ENCODE measurements at places on chromosomes 1 and 21.
A peak's percentile ranks its signal among the peaks of the same experiment; 100 is the strongest.

DNA sequence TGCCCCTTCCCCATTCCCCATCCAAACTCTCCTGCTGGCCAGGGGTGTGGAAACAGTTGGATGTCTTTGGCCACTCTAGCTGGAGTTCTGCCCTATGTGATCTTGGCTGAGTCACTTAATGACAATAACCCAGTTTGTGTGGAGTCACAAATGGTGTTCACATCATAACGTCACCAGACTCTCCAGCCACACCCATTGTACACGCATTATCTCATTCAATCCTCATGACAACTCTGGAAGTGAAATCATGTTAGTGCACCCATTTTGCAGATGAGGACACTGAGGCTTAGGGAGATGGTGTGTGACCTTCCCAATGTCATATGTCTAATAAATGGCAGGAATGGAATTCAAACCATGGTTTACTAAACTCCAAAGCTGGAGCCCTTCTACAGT lies 1.2 kb upstream of the CDA start:
- DNase-seq = peak; percentile 77

DNA sequence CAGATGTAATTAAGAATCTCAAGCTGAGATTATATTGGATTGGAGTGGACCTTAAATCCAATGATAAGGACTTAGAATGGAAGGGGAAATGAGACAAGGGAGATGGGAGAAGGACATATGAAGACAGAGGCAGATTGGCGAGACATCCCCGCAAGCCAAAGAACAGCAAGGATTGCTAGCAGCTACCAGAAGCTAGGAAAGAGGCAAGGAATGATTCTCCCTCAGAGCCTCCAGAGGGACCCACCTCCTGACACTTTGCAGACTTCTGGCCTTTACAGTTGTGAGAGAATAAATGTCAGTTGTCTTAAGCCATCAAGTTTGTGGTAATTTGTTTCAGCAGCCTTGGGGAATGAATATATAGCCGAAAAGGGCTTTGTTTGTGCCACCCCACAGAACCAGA lies 20.7 kb downstream of the METTL13 start:
- no peak for DNase-seq

DNA sequence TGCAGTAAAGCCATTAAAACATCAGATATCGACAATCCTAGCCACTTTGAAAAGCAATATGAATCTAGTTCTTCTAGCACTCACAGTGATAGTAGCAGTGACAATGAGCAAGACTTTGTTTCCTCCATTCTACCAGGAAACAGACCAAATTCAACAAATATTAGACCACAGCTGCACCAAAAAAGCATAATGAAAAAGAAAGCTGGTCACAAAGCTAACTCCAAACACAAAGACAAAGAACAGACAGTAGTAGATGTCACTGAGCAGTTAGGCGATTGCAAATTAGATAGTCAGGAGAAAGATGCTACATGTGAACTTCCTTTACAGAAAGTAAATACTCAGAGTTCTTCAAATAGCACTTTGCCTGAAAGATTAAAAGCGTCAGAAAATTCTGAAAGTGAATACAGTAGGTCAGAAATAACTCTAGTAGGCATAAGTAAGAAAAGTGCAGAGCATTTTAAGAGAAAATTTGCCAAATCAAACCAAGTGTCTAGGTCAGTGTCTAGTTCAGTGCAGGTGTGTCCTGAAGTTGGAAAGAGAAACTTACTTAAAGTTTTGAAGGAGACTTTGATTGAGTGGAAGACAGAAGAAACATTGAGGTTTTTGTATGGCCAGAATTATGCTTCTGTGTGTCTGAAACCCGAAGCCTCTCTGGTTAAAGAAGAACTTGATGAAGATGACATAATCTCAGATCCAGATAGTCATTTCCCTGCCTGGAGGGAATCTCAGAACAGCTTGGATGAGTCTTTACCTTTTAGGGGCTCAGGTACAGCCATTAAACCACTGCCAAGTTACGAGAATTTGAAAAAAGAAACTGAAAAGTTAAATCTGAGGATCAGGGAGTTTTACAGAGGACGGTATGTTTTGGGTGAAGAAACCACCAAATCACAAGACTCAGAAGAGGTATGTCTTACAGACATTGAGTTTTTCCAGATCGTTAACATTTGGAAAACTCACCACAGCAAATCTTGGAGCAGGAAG lies 24.9 kb downstream of the RPAP2 start:
- DNase-seq = no peak

- DNase-seq = peak; percentile 45
These were observed 21.8 kb downstream of the TENT5C start for GRCh38 chr1:117627546-117628130.

DNA sequence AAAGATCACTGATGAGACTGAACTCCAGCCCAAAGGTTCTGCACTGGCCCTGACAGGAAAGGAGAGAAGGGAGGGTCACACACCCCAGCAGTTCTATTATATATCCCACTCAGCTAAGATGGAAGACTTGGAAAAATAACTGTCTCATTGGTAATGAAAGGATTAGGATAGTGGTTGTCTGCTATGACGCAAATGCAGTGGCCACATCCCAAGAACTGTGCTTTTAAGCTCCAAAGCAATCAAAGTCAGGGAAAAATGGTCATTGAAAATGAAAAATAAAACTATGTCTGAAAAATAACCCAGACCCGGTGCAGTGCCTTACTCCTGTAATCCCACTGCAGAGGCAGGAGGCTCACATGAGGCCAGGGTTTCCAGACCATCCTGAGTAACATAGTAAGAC lies 31.0 kb downstream of the PSMG1 start:
- DNase-seq = no peak

- DNase-seq = peak; percentile 77
These were observed 16.4 kb upstream of the RAB29 start for GRCh38 chr1:205791568-205792180.

DNA sequence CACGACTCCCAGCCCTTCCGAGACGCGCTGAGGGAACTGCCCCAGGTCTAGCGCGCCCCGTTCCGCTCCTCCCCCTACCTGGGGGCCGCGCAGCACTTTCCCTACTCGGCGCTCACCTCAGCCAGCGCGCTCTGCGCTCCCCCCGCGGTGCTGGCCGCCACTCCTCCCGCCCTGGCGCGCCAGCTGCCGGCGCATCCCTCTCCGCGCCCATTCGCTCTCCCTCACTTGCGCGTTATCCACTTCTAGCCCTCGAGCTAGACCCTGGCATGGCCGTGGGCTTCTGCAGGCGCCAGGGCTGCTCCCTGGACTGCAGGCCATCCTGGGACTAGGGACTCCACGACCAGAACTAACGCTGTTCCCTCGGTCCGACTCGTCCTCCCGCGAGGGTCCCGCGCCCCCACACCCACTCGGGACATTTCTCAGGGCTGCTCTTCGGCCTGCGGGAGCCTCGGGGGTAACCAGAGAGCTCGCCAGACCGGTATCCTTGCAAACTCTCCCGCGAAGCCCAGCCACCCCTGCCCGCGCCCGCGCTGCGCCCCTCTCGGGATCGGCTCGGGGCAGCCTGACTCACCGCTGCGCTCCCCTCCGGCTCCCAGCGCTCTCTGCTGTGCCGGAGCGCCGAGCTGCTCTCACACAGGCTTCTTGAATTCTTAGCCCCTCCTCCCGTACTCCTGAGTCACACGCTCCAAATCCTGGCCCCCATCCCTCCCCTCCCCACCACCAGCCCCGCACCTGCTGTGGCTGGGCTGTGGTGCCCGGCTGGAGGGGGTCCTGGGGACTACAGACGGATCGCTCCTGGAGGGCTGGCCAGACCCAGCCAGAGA lies at the start of gene NGF:
TSS of gene NGF (minus strand) at position 617 of the 824 bp plus-strand sequence. CDS start 51,454 bp downstream, outside the sequence.
- DNase-seq = peak; percentile 67

- DNase-seq = no peak
These were observed 169.0 kb downstream of the PLPP3 start for GRCh38 chr1:56410405-56410804.

Data from PC-3 (cell line).